ENCODE measurements at places on chromosomes 11 and 22.

DNA sequence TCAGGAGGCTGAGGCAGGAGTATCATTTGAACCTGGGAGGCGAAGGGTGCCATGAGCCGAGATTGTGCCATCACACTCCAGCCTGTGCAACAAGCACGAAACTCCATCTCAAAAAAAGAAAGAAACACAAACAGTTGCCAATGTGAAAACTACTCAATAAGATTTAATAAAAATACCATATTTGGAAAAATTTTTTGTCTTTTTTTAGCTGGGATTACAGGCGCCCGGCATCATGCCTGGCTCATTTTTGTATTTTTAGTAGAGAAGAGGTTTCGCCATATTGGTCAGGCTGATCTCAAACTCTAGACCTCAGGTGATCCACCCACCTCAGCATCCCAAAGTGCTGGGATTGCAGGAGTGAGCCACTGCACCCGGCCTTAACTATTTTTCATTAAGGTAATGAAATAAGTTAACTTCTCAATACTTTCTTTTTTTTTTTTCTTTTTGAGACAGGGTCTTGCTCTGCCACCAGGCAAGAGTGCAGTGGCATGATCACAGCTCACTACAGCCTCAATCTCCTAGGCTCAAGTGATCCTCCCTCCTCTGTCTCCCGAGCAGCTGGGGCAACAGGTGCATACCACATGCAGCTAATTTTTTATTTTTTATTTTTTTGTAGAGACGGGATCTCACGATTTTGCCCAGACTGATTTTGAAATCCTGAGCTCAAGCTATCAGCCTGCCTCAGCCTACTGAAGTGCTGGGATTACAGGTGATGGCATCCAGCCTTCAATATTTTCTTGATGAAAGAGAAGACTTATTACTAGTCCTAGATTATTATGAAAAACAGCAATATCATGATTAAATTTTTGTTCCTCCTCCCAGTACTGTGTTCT, 4746.2 kb upstream of the OR11H1 start:
- DNase-seq = no peak

DNA sequence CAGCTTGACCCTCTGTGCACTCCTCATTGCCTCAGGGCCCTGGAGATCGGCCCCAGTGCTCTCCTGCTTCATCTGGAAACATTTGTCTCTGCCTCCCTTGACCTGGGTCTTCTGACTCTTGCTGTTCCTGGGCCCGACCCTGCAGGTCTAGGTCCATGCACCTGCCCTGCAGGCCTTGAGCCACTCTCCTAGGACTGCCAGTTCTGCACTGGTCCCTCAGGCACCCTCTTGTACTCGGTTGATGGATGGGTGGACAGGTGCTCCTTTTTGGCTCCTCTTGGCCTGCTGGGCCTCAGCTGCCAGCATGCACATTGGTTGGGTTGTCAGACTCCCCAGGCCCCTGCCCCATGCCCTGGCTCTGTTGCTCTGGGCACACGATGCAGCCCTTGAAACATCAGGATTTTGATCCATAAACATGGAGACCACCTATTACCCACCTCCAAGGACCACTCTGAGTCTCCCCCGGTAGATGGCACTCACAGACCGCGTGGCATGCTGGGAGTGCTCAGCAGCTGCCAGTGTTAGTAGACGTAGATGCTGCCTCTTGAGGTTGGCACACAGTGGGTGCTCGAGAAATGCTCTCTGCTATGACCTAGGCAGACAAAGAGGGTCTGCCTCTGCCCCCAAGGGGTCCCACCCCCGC, 20.2 kb upstream of the ACR start:
- no peak for DNase-seq

- DNase-seq = no peak
These were observed 81.6 kb downstream of the TEAD1 start for GRCh38 chr11:12755510-12756453.

DNA sequence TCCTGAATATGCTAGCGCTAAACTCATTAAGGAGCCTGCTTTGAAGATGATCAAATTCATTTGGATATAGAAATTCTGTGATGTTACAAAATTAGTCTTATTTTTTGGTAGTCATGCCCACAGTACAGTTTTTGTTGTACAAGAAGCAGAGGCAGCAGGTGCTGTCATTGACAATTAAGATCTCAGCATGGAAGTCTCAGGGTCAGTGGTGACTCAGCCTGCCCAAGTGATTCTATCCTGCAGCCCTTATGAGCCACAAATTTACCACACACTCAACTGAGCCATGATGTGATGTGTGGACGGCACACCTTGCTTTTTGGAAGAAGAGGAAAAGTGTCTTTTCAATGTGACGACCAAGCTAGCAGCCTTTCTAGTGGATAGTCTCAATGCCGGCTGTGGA, 153.6 kb upstream of the SORL1-AS1 start:
- no peak for DNase-seq

DNA sequence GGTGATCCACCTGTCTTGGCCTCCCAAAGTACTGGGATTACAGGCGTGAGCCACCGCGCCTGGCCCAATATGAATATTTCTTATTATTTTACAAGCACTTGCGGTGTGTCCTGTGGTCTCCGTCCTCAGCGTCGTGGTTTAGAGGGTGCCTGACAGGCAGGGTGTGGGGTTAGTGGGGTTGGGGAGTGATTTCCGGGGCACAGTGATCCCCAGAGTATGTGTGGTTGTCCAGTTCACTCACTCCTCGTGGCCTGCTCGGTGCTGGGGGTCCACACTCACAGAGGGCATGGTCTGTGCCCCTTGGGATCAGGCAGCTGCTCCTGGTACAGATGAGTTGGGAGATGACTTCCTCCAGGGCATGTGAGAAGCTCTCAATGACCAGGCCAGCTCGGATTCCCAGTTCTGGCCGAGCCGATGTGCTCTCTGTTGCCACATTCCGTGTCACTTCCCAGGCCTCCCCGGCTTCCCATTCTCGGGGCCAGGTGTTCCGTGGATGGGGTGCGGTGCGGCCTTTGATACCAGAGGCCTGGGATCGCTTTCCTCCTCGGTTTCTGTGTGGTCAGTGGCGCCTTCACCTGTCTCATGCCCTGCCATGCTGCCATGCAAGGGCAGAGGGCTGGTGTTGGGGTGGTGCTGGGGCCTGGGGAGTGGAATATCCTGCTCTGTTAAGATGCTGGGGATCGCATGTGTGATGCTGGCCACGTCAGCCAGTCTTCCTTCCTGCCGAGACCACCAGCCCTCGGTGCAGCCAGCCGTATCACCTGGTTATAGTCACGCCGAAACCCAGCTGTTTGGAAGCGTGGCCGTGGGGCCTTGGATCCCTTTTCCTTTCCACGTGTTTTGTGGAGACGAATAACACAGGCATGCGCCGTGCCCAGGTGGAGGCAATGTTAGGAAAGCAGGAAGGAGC, 39.6 kb downstream of the PARVB start:
- DNase-seq = no peak

DNA sequence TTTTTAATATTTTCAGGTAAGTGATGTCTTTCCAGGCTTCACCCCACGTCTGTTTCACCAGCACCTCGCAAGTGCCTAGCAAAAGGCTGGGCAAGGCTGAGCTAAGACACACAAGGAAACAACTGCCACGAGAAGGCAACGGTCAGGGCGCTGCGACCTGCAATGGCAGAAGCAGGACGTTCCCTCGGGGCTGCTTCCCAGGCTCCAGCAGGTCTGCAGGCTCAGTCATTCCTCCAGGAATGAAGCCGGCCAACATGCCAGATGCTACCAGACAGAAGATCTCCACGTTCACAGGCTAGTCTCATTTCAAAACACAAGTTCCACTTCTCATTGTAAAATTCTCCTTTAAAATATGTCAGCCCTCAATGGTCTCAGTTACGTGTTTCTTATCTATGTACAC, 45.5 kb downstream of the CELSR1 start:
- no peak for DNase-seq

DNA sequence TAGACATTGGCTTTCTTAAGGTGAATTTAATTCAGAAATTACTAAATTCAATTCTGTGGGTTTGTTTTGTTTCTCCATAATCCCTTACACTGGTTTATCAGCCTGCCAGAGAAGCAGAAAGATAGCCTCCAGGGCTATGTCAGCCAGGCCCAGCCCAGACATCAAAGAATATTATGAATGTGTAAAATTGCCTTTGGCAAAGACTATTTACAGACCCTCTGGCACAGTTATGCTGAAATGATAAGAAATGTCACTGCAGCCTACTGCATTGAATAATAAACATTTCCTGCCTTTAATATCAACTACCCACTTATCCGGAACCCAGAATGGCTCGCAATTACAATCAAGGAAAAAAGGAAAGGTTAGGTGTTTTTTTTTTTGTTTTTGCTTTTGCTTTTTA, 562.5 kb upstream of the LRRC4C start:
- DNase-seq = no peak

DNA sequence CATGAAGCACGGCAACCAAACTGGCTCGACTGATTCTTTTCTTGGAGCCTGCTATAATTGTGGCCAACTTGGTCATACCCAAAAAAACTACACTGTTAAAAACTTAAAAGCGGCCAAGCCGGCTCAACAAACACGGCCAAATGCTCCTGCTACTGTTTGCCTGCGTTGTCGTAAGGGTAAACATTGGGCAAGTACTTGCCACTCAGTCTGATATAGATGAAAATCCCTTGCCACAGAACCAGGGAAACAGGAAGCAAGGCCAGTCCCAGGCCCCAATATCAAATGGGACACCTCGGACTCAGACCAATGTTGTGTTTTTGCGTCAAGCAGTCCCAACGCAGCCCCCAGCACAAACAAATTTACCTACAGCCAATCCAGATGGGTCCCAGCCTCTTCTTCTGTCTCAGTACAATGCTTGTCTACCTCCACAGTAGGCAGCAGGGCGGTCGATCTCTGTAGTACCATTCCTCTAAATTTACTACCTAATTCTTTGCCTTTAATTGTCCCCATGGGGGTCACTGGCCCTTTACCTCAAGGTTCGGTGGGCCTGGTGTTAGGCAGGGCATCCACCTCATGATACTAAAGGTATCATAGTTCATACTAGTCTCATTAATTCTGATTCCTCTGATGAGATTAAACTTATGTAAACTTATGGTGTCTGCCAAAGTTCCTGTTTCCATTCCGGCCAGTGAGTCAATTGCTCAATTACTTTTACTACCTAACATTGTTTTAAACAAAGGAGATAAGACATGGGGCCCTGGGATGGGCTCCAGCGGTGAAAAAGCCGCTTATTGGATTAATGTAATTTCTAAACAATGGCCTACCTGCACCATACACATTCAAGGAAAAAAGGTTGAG, 3.7 kb upstream of the COMT start:
- DNase-seq = no peak

GRCh38 chr22:27620367-27621154, 181.0 kb downstream of the MN1 start:
- no peak for DNase-seq

- no peak for DNase-seq
These were observed 181.3 kb upstream of the SEZ6L start for GRCh38 chr22:25987948-25988347.

- DNase-seq = no peak
These were observed 9.2 kb downstream of the ENDOD1 start for GRCh38 chr11:95098826-95099225.

- peak; percentile 14 for DNase-seq
These were observed 16.0 kb upstream of the B4GALNT4 start for GRCh38 chr11:353179-353873.

- DNase-seq = no peak
These were observed 44.9 kb upstream of the DRD2 start for GRCh38 chr11:113519989-113520613.

GRCh38 chr11:121544956-121545355, 92.2 kb upstream of the SORL1-AS1 start:
- DNase-seq = no peak

DNA sequence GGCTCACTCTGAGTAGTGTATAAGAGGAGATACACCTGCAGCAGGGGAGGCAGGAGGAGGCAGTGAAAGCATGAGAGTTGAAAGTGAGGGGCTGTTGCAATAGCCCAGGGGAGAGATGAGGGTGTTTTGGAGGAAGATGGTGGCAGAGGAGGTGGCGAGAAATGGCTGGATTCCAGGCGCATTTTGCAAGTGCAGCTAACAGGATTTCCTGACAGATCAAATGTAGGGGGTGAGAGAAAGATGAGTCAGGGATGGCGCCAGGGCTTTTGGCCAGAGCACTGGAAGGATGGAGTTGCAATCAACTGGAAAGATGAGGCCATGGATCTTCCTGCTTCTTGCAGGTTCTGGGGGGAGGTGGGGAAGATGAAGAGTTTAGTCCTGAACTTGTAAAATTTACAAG, 16.8 kb upstream of the TSPAN18 start:
- DNase-seq = no peak

DNA sequence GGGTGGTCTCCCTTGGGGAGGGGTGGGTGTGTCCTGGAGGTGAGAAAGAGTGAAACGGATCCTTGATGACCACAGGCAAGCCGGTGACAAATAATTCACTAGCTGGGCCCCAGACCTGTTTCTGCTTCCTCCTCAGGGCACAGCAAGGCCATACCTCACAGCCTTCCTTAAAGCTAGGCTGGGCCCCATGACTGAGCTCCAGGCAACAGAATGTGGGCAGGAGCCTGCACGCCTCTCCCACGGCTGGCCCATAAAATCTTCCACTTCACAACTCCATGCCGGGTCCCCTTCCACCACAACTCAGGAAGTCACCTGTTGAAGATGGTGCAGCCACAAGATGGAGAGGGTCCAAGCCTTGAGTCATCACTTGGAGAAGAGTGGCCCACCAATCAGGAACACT, 23.9 kb downstream of the SLC22A12 start:
- DNase-seq = no peak

GRCh38 chr11:94027210-94027609, 6.1 kb downstream of the HEPHL1 start:
- no peak for DNase-seq

- DNase-seq = no peak
These were observed 5.4 kb downstream of the TNRC6B start for GRCh38 chr22:40183029-40183581.

- DNase-seq = peak; percentile 99
These were observed at the start of gene TAF6L for GRCh38 chr11:62771144-62772021. TAF6L (plus strand) TSS chr11:62771396; CDS start chr11:62775784, 4,388 bp downstream.

DNA sequence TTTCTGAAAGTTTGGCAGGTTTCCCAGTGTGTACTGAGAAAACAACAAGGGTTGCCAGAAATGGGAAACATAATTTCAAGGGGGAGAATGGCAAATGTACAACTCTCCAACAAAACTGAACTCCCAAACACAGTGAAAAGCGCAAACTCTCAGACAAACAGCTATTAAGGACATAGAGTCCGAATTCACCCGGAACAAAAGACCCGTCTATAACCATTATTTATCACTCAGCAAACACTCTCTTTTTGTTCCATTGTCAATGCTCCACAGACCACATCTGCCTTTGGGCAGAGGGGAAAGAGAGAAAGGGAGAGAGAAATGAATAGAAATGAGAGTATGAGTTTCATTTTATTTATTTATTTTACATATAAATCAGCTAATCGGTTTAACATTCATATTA, 21.7 kb downstream of the KIRREL3 start:
- no peak for DNase-seq

DNA sequence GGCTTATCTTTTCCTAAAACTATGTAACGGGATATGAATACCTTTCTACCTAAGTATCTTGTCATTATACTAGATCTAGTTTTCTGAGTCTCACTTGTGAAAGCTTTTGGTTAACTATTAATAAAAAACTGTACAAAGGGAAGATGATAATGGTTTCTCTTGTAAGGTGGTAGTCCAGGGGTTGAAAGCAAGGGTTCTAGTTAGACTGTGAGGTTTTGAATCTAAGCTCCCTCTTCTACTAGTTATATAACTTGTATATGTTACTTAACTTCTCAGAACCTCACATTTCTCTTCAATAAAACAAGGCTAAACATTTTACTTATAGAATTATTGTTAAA, 54.3 kb downstream of the ARHGEF12 start:
- no peak for DNase-seq

- DNase-seq = no peak
These were observed 763 bp upstream of the MS4A7 start for GRCh38 chr11:60377401-60378136.

Data from K562 (cell line).